CD4-positive, alpha-beta T cell (primary cell): ENCODE measurements at places on chromosomes 1 and 21.

DNA sequence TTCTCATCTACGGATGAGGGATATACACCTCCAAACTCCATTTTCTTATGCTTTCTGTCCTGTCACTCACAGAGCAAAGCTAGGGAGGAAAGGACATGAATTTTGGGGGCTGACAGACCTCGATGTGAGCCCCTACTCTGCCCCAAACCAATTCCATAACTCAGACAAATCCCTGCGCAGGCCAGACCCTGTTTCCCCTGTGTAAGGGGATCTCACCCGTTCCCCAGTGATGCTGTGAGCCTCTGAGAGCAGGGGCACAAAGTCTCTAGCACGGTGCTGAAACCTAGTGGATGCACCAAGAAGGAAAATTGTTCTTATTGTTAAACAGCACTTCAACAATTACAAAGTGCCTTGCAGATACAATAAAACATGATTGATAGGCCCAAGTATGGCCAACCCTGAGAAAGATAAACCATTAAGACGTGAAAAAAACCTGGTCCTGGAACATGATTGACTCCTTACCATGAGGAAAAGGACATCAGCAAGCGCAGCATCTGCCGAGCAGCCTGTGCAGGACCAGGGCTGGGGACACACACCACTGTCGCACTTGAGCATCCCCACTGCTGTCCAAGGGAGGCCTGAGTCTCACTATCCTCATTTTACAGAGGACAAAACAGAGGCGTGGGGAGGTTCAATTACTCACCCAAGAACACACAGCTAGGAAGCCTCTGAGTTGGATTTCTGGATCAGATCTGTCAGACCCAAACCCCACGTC, 137.8 kb downstream of the GLIS1 start:
- no peak for DNase-seq

DNA sequence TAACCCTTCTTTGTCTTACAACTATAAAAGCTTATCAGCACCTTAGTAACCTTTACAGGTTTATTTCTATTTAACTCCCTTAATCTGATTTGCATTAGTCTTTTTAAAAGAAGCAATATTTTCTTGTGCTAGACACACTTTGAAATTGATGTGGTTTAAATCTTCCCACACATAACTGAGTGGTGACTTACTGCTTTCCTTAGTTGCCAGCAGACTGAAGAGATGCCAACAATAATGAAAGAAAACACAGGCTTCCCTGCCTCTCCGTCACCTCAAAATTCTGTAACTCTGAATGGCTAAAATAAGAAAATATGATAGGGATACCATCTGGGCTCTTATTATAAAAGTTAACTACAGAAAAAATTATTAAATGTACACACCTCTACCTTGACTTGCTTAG, 196.8 kb downstream of the PTBP2 start:
- no peak for DNase-seq

GRCh38 chr1:44827197-44828002, 15.7 kb downstream of the PTCH2 start:
- no peak for DNase-seq

DNA sequence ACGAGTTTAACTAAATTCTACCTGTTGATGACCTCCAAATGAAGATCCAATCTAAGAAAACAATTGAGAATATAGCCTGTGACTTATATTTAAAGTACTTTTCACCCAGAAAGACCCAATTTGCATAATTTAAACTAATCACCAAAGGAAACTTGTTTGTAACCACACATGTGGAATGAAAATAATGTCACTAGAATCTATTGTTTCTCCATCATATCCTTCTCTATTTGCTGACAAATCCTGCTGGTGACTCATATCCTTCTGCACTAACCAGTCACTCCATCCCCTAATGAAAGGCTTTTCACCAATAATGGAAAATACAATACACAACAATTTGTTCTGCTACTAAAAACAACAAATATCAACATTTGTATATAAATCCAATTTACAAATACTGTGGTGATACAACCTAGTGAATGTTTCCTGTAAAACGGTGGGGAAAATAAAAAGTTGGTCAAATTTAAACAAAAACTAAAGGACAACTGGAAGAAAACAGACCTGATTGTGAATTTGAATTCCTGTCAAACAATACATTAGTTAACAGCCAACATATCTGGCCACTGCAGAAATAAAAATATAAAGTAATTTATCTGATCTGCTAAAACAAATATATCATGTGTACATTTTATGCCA, 6.5 kb downstream of the PTP4A2 start:
- peak; percentile 49 for DNase-seq

DNA sequence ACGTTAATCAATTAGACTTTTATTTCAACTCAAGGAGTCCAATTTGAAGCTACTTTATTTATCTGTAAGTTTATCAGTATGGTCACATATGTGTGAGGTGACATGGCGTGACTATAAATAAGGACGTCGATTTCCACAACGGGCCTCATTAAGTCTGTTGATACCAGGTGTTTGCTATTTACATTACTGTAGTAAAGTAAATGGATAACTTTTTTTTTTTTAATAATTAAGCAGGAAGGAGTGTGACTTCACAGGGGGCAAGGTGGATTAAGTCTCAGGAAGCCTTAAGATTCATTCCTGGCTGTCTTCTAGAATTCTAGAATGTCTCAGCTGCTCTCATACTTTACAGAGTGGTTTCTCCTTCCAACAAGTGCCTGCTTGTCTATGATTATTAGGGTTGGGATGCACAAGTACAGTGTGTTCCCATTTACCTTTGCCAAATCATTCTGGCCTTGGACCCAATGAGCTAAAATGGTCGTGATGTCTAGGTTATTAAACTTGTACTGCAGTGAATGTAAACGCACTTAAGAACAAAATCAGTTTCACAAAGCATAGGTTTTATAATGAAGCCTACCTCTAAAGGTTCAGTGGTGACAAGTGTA, 15.5 kb downstream of the MAP3K7CL start:
- no peak for DNase-seq

GRCh38 chr1:208251911-208252835, 8.0 kb upstream of the PLXNA2 start:
- no peak for DNase-seq

GRCh38 chr1:26059906-26060305, 7.5 kb downstream of the TRIM63 start:
- DNase-seq: no peak

- DNase-seq: no peak
Observed at GRCh38 chr1:56409112-56409691, 170.2 kb downstream of the PLPP3 start.

DNA sequence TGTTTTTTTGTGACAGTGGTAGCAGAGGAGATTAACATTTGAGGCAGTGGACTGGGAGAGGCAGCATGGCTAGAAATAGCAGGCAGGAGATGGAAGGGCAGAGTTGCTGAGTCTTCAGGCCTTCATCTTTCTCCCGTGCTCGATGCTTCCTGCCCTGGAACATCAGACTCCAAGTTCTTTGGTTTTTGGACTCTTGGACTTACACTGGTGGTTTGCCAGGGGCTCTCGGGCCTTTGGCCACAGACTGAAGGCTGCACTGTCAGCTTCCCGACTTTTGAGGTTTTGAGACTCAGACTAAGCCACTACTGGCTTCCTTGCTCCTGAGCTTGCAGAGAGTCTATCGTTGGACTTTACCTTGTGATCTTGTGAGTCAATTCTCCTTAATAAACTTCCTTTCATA, 24.2 kb upstream of the LEFTY2 start:
- no peak for DNase-seq

DNA sequence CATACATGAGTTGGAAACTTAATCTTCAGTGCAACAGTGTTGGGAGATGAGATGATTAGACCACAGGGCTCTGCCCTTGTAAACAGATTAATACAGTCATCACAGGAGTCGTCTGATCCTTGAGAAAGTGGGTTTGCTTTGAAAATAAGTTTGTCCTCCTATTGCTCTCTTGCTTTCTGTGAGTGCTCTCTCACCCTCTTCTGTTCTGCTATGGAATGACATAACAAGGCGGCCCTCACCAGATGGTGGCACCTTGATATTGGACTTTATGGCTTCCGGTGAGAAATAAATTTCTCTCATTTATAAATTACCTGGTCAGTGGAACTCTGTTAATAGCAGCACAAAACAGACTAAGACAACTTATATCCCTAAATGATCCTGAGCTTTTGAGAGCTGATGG, 353.6 kb downstream of the BRINP3 start:
- no peak for DNase-seq

- no peak for DNase-seq
Observed at GRCh38 chr1:117821774-117822482, 107.5 kb downstream of the GDAP2 start.

GRCh38 chr1:221743416-221744208, 1.7 kb upstream of the DUSP10 start:
- DNase-seq: no peak
